ENCODE measurements at places on chromosomes 6 and 20. TPM values are rescaled to one million over a fixed set of nuclear protein-coding genes. Genes with fewer than 3 reads are reported as not detected.

DNA sequence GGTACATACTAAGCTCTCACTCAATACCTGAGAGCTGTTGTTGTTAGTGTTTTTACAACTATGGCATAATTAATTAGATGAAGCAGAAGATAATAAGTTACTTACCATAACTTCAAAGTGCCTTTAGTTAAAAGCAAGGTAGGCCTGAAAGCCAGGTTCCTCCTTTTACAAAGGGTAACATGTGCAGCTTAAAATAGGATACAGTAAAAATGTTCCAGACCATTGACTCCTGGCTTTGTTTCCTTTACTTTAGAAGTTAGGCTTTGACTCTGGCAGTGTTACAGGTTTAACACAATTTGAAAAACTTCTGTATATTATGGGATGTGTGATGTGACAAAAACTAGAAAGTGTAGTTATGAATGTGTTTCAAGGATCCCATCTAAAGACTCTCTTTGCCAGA is 522.5 kb downstream of the EPM2A start:
- H3K4me1 ChIP-seq: peaks cover 7% of the 10 kb centered on the region
- DNase-seq: no peak
- no peaks in the 10 kb centered on the region for H3K36me3 ChIP-seq
- no peaks in the 10 kb centered on the region for H3K27me3 ChIP-seq
- H3K27ac ChIP-seq: no peak overlapping the region
- no peak overlapping the region for H3K4me3 ChIP-seq

DNA sequence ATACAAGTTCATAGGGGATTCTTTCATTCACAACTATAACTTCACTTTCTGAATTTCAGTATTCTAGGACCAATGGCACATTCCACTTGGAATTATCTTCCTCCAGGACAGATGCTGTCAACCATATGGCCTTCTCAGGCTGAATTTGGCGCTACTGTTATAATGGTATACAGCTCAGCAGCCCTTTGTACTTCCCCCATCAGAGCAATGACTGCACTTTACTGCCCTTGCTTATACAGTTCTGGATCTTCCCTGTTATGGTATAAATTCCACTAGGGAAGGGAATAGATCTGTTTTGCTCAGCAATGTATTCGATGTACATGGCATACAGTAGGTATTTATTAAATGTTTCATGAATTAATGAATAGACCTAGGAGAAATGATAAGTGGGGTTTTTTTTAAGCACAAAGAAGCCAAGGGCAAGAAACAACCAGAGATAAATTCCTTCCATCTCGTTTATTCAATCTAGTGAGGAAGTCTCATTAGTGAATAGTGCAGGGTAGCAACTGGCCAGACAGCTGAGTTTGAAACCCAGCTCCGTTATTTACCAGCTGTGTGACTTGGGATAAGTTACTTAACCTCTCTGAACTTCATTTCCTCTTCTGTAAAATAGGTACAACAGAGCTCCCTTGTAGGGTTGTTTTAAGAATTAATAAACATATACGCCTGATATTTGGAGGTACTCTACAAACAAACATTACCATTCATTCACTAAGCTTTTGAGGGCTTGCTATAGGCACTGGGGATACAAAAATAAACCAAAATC is 97.1 kb upstream of the PRDM1 start:
- peaks cover 67% of the 10 kb centered on the region for H3K27me3 ChIP-seq
- no peak overlapping the region for H3K4me3 ChIP-seq
- H3K36me3 ChIP-seq: peaks cover 2% of the 10 kb centered on the region
- H3K4me1 ChIP-seq: peaks cover 28% of the 10 kb centered on the region
- no peak for DNase-seq

GRCh38 chr6:70956451-70957283 is at the start of gene B3GAT2:
B3GAT2 (minus strand) TSS chr6:70957060; CDS start chr6:70956429, 631 bp downstream.
- H3K36me3 ChIP-seq: no peaks in the 10 kb centered on the region
- H3K27ac ChIP-seq: no peak within 1 kb of the TSS
- H3K4me1 ChIP-seq: peaks cover 14% of the 10 kb centered on the region
- peaks cover 52% of the 10 kb centered on the region for H3K27me3 ChIP-seq
- H3K4me3 ChIP-seq: peak within 1 kb of the TSS; percentile 64
- peak; percentile 25 for DNase-seq

GRCh38 chr20:13017235-13017634 is 8.5 kb downstream of the SPTLC3 start:
- H3K36me3 ChIP-seq: no peaks in the 10 kb centered on the region
- no peak overlapping the region for H3K4me3 ChIP-seq
- H3K27ac ChIP-seq: no peak overlapping the region

B3GAT2 gene
- total RNA-seq: not detected

PRRC2A gene
- total RNA-seq: 255 TPM

PNLDC1 gene
- total RNA-seq: 0.11 TPM

POM121L2 gene
- total RNA-seq: not detected
